CD8-positive, alpha-beta T cell (primary cell): ENCODE measurements at places on chromosomes 7 and 10. TPM values are rescaled to one million over a fixed set of nuclear protein-coding genes. Genes with fewer than 3 reads are reported as not detected.

KAZALD1 gene
- total RNA-seq: not detected

IFIT3 gene
- 5.2 TPM for total RNA-seq

DNAJC30 gene
- 13.5 TPM for total RNA-seq

DNA sequence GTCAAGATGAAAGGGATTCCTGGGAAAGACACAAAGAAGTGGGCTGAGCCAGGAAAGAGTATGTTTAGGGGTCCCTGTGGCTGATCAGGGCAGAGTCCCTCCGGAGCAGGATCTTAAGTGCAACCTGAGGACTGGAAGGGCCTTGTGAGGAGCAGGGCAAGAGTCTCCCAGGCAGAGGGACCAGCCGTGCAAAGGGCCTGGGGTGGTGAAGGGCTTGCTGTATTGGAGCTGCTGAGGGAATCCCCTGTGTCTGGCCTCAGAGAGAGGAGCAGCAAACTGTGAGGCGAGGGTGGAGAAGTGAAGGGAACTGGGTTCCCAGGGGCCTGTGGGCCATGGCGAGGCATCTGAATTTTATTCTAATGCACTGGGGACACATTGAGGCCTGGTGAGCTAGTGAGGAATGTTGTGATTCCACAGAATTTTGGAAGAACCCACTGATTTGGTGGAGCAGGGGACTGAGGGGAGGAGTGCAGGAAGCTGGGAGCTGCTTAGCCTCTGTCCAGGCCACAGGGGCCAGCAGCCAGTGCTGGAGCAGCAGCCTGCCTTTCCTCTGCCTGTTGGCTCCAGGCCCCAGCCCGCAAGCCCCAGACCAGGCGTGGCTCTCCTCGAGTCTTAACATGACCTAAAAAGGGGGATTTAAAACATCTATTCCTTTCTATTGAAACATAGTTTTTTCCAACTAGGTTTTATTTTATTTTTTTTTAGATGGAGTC, 138.4 kb upstream of the IGFBP3 start:
- DNase-seq: no peak

DNA sequence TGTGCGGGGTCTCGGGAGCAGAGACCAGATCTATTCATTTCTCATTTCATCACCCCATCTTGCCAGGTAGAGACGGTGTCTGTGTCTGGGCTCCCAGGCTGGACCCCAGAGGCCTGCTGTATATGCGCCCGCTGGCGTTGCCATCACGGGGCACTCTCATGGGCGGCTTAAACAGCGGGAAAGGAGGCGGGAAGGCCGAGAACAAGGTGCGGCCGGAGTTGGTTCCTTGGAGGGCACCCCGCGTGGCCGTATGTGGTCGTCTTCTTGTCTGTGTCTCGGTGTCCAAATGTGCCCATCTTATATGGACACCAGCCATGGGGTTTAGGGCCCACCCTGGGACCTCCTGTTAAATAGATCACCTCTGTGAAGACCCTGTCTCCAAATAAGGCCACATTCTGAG, 2.1 kb upstream of the CFAP46 start:
- DNase-seq: no peak

DNA sequence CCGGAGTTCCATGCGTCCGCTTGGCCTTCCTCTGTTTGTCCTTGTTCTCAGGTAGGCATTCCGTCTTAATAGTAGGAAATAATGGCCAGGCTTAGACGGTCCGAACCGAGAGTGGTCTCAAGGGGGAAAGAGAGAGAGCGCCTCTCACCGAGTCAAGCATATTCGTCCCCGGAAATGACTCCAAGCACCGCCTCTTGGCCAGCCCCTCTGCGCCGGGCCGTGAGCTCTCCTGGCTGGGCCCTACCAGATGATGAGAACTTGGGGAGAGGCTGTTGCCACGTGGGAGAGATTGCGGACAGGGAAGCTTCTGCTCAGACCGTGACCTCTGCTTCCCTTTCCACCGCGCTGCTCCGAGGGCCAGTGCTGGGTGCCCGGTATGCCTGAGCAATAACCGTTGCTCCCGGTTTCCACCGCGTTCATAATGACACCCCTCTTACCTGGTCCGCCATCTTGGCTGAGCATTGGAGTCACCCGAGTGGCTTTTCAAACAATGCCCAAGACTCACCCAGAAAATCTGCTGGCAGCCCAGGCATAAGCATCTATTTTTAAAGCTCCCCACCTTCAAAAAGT, 251.1 kb upstream of the SHH start:
- no peak for DNase-seq

GRCh38 chr10:49556723-49557122, 17.8 kb upstream of the ERCC6 start:
- no peak for DNase-seq

GRCh38 chr7:139750459-139751095, 27.2 kb downstream of the HIPK2 start:
- DNase-seq: no peak

- DNase-seq: no peak
Measured at GRCh38 chr7:31335161-31335856, 5.2 kb downstream of the NEUROD6 start.

- DNase-seq: no peak
Measured at GRCh38 chr7:121774563-121774962, 98.4 kb upstream of the PTPRZ1 start.

GRCh38 chr7:150368884-150369747, 494 bp downstream of the REPIN1 start:
- peak; percentile 58 for DNase-seq

- DNase-seq: no peak
Measured at GRCh38 chr7:91289633-91290254, 25.5 kb downstream of the FZD1 start.
